Stimulated activated CD8-positive, alpha-beta memory T cell treated with anti-CD3 and anti-CD28 coated beads, Interleukin-4, amount 100 ng/mL, for 1 hour (primary cell): ENCODE measurements at places on chromosomes 11 and 22.

DNA sequence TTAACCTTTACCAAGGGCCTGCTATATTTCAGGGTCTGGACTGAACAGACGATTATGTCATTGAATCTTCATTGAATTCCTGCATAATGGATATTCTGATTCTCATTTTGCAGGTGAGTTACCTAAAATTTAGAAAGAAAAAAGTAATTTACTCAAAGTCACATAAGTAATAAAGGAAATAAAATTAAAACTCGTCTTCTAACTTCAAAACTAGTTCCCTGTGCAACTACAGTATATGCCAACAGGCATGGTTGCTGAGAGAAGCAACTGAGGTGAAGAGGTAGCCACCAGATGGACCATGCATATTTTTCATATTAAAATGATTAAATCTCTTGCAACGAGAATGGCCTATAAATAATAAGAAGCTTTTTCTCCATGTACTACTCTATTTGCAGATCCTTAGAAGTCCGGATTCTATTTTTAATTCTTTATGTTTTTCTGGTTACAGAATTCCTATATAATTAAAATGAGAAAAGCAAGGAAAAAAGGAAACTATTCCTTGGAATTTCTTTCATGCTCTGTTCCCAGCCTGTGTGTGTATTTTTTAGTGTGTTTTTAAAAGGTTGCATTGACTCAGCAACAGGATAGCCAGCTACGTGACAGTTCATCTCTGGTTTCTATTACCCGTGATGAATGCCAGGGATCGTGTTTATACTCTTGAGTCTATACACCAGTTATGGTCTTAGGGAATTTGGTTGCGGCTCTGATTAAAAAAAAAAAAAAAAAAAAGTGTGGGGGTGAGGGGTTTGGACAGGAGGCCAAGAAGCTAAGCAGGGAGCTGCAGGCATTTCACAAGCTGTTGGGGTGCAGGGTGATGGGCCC lies 186.8 kb downstream of the ETS1 start:
- no peak for DNase-seq

DNA sequence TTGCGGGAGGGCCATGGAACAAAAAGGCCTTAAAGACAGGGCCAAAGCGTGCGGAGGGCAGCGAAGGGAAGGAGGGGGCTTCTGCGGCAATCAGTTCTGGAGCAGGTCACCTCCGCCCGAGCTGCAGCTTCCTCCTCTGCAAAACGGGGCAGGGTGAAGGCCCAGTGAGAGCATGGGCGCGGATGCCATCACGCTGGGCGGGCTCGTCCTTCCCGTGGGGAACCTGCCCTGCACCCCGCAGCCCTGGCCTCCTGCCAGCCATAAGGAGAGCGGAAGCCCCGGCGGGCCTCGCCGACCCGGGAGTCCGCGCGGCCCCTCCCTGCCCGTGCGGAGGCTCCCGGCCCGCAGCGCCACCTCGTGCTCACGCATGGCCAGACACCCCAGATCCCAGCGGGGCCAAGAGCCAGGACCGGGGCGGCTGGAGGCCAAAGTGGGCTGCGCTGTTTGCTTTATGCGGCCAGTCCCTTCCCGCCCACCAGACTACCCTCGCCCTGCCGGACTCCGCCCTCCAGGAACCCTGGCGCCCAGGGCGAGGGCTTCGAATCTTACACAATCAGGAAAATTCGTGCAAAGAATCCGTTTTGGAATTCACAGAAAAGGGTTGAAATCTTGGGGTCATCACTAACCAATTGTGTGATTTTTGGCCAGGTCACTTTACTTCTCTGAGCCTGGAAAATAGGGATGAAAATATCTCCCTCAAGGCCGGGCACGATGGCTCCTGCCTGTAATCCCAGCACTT lies 16.1 kb downstream of the TSKU start:
- DNase-seq = peak; percentile 47

- DNase-seq = no peak
Observed at GRCh38 chr11:120564573-120565311, 53.2 kb downstream of the GRIK4 start.

DNA sequence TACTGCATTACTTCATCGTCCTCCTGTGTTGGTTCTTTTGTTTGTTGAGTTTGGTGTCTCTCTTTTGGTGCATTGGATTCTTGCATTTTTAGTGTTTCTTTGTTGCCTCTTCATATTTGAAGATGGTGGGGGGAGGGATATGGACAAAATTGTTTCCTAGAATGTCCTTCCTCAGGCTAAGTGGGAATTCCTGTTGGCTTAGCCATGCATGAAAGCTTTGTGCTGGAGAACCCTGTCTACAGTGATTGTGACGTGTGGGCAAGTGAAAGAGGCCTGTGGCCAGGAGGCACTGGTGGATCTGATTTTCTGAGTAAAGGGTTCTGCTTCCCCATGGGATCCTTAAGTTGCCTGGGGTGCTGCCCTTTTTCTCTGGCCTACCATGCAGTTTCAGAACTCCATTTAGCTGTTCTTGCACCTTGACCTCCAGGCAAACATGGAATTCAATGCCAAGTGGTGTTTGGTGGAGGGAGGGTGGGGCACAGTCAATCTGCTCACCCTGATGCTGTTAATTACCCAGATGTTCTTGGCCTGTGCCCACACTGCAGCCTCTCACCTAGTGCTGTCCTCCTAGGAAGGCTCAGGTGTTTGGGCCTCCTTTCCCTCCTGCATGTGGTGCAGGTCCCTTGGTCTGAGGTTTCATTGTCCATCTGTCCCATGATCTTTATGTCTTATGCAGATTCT lies 46.3 kb upstream of the SLC22A12 start:
- no peak for DNase-seq

- DNase-seq = no peak
Observed at GRCh38 chr11:92709329-92709728, 260.1 kb upstream of the MTNR1B start.

- no peak for DNase-seq
Observed at GRCh38 chr22:23673050-23673620, 17.7 kb upstream of the RGL4 start.

DNA sequence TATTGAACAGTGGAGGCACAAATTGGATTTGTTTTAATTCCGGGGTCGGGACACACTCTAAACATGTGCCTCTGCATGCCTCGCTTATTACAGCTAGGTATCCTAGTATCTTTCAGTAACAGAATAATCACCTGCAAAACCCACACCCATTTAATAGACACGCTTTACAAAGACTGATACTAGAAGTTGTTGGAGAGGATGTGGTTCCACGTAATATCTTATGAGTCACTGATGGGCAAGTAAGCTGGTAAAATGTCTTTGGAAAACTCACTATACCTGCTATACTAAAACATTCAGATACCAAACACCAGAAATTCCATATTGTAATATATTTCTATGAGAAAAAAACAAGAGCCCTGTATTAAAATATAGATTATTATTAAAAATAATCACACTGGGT lies 84.0 kb downstream of the GGTLC2 start:
- DNase-seq = no peak

DNA sequence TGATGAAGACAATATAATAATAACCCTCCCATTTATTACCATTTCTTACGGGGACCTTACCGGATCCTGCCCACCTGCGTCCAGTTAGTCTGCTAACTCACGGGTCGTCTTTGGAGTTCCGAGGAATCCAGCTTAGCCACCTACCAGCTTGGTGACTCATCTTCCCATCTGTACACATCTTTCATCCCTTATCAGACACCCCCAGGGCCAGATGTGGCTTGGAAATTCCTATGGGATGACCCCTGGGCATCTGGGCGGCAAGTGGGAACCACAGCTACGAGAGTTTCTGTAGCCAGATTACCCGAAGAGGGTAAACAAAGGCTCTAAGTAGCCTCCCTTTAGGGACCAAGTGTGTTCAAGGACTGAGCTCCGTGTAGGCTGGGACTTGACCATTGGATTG lies 12.8 kb upstream of the PRR5 start:
- no peak for DNase-seq

- DNase-seq = no peak
Observed at GRCh38 chr11:45031912-45032519, 81.3 kb upstream of the TP53I11 start.

DNA sequence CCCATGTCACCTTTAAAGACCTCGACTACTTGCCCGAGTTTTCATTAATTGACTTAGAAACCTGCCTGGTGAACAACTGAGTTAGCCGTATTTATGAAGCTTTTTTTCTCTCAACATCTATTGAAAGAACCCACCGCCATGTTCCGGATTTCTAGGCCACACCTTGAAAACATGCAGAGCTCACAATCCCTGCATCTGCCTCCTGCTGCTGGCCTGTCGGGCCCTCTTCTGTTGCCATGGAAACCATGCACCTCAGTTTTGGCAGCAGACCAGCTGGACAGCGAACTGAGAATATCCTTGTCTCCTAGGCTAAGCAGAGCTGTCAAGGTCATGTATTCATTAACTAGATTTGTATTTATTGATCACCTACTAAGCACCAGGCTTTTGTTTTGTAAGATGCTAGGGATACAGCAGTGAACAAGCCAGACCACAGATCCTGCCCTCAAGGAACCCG lies 4.3 kb upstream of the PATZ1 start:
- no peak for DNase-seq
